Astrocyte of the spinal cord (primary cell): ENCODE measurements at places on chromosomes 16 and 17.
A peak's percentile ranks its signal among the peaks of the same experiment; 100 is the strongest.

GRCh38 chr16:23729503-23730424 lies 16.7 kb upstream of the ERN2 start:
- peak; percentile 17 for DNase-seq

DNA sequence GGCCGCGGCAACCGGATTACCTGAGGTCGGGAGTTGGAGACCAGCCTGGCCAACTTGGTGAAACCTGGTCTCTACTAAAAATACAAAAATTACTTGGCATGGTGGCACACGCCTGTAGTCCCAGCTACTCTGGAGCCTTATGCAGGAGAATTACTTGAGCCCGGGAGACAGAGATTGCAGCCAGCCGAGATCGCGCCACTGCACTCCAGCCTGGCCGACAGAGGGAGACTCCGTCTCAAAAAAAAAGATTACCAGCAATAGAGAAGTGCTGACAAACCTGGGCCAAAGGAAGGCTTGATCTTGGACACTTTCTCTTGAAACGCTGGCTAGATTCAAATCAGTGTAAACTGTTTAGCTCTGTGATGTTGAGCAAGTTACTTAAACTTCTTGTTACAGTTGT lies 4.3 kb downstream of the MT1H start:
- peak; percentile 27 for DNase-seq

- DNase-seq: no peak
These were observed 5.8 kb upstream of the CBX4 start for GRCh38 chr17:79844869-79845600.

GRCh38 chr17:2232244-2232638 lies 71.3 kb downstream of the SMG6 start:
- peak; percentile 88 for DNase-seq

- DNase-seq: peak; percentile 35
These were observed 54.7 kb downstream of the SKAP1 start for GRCh38 chr17:48375356-48375755.

DNA sequence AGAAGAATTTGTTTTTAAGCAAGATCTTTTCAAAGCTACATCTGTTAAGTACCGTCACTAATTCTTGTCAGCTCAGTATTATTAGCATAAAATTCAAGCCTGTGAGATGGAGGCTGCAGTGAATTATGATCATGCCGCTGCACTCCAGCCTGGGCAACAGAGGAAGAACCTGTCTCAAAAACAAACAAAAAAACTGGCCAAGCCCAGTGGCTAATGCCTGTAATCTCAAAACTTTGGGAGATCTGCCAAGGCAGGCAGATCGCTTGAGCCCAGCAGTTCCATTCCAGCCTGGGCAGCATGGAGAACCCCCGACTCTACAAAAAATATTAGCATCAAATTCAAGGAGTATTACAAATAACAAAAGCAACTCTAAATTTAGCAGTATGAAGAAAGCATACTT lies 88.0 kb downstream of the STXBP4 start:
- peak; percentile 16 for DNase-seq

DNA sequence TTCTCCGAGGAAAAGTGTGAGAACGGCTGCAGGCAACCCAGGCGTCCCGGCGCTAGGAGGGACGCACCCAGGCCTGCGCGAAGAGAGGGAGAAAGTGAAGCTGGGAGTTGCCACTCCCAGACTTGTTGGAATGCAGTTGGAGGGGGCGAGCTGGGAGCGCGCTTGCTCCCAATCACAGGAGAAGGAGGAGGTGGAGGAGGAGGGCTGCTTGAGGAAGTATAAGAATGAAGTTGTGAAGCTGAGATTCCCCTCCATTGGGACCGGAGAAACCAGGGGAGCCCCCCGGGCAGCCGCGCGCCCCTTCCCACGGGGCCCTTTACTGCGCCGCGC lies at the start of gene ERBB2:
TSS of gene ERBB2 (plus strand) at position 247 of the 330 bp plus-strand sequence. CDS start 175 bp downstream, outside the sequence.
- DNase-seq: peak; percentile 79

DNA sequence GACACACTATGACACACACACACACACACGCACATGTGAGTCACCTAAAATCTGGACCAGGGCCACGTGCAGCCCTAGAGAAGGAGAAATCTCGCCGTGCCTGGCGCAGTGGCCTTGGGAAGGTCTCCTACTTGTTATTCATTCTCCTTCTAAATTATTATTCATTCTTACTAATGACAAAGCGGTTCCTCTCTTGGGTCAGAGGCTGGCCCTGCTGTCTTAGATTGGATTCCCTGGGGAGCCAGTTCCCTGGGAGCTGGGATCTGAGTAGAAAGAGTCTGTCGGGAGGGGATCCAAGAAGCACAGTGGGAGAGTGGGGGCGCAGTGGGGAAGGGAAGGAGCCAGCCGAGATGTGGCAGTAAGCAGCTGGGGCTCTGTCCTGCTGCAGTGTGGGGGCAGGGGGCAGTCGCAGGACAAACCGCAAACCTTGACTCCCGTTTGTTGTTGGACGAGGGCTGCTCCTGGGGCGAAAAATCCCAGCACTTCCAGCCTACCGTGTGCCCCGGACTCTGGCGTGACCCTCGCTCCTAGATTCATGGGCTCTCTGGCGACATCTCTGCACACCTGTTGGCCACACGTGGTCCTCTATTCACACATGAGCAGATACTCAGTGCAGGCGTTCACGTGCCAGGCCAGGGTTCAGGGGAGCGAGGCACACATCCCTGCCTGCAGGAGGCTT lies 18.7 kb upstream of the JPH3 start:
- peak; percentile 65 for DNase-seq

GRCh38 chr17:32549559-32549958 lies 62.8 kb downstream of the CDK5R1 start:
- DNase-seq: no peak

- DNase-seq: no peak
These were observed 48.5 kb downstream of the RAI1 start for GRCh38 chr17:17729620-17730249.

DNA sequence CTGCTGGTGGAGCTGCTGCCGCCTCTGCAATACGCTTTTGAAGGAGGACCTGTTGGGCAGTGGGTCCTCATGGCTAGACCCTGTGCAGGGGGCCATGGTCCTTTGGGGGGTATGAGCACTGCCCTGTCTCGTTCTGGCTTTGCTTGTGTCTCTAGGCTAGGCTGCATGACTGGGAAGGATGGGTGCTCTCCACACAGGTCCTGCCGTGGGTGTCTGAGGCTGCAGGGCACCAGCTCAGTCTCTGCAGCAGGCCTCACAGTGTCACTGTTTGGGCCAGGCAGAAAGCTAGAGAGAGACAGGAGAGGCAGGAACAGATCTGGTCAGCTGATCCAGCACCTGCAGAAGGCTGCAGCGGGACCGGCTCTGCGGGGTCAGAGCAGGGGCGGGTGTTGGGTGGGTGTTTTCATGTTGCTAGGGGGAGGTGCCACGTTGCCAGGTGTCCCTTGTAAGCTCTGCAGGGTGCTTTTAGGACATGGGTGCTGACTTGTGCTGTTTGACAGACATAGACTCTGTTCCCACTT lies 111.4 kb downstream of the SNX29 start:
- DNase-seq: no peak

DNA sequence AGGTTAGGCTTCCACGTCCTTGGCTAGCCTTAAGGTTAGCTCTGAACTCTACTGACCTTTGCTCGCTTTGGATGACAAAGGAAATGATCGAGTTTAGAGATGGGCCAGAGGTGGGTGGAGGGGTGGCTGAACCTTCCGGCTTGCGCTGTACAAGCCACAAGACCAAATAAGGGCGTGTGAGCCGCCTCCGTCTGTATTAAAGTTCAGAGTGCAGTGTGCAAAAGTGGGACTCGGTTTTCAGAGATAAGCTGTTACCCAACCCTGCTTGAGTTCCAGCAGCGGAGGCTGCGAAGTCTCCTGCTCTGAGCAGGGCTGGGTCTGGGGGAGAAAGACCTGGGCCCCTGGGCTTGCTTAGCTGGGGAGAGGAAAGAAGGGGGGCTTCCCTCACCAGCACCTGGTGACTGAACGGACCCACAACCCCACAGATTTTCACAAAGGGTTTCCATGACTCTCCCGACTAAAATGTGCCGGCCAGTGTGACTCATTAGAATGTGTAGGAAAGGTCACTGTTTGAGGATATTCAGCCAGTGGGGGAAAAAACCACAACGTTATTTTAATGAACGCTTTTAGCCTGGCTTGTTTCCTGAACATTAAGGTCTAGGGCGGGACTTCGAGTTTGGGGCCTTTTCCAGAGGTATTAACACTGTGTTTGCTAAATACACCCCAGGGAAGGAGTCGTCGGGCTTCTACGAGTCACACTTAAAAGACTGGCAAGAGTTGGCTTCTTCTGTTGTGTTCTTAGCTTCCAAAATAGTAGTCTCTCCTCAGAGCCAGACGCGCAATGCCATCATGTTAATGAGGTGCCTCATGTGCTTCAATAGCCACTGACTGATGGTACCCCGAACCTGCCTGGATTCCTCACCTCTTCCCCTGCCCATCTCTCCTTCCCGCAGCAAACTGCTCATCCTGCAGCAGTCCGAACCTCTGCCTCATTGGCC lies 67.0 kb downstream of the CENPV start:
- DNase-seq: peak; percentile 99

DNA sequence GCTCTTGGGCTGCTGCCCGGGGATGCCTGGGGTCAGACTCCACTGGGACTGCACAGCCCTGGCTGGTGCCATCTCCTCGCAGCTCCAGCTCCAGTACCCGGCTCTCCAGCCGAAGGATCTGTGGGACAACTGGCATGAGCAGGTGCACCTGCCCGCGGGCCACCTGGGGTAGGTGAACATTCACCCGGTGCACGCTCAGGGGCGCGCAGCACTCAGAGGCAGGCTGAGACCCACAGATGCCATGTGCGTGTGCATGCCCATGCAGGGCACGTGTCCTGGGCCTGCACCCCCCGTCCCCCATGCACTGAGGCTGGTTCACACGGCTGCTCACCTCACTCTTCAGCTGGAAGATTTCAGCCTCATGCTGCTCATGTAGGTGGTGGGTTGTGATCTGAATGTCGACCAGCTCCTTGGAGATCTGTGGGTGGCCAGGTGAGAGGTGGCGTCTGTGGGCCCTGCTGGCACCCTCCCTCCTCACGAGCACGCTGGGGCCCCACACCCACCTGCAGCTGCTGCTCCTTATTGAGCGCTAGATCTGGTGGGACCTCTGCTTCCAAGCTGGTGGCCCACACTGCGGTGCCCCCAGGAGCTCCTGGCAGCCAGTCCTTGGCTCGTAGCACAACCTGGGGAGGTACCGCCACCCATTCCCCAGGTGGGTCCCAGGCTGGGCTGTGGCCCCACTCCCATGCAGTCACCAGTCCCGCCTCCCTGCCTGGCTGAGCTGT lies 618 bp downstream of the CCDC78 start:
- no peak for DNase-seq

- DNase-seq: no peak
These were observed 70.0 kb downstream of the MSI2 start for GRCh38 chr17:57326336-57326735.

DNA sequence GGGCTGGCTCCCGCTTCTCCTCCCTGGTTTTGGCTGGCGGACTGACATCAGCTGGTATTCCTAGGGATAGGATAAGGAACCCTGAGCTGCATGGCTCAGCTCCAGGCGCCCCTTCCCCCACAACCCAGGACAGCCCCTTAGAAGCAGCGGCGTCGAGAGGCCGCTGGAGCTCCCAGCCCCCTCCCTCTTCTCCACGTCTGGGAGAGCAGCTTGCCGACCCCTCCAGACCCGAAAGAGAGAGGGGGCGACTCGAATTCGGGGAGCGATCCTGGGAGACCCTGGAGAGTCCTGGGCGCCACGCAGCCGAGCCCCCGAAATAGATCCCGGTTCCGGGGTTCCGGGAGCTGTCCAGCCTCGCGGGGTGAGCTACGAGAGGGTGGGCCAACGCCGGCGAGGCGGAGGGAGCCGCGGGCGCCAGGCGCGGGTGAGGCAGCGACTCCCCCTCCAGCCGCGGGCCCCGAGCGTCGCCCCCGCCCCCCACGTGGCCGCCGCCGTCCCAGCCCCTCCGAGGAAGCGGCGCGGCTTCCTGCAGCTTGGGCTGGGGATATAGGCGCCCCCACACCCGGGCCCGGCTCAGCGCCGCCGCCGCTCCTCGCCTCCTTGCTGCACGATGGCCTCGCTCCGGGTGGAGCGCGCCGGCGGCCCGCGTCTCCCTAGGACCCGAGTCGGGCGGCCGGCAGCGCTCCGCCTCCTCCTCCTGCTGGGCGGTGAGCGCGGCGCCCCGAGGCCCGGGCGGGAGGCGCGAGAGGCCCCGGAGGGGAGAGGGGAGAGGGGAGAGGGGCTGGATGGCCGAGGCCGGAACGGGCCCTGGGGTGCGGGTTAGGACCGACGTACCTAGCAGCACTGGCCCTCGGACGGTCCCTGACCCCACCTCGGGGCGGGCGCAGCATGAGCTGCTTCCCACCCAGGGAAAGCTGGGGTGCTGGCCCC lies at the start of gene RAMP2:
TSS of gene RAMP2 (plus strand) at position 576 of the 930 bp plus-strand sequence. CDS start at position 611, 35 bp downstream.
- no peak for DNase-seq

DNA sequence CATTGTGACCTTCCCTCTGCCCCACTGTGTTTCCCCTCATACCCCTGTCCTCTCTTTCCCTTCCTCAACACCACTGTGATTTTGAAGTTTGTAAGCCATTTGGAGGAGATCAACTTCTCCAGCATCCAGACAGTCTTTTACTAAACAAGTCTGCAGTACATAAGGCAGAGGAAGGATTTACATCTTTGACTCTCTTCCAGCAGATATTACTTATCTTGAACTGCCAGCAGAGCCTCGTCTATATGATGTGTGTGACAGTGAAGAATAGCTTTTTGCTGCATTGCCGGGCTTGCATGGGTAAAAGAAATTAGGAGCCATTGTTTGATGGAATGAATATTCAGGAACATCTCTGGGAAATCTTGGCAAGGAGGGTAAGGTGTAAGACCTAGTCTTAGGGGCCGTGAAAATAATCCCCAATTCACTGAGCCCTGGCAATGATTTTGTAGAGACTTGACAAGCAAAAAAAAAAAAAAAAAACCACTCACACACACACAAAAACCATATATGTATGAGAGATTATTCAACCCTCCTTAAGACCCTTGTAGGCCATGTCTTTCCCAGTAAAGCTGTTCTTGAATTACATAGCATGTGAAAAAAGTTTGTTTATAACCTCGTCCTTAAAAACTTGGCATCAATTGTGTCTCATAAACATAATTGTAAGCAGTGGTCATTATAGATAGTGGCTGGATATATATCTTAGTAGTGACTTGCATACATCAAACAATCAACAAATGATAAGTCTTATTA lies 903.9 kb downstream of the CDH11 start:
- DNase-seq: no peak

- peak; percentile 88 for DNase-seq
These were observed 21.7 kb downstream of the PPL start for GRCh38 chr16:4915226-4915761.
